Vagina (tissue), 2 donors: ENCODE measurements at places on chromosomes 13 and 19.

GRCh38 chr13:46530084-46530935, 22.7 kb upstream of the LRCH1 start:
- no peak for DNase-seq

GRCh38 chr19:56085571-56086275, 35.4 kb downstream of the ZNF787 start:
- DNase-seq: no peak

DNA sequence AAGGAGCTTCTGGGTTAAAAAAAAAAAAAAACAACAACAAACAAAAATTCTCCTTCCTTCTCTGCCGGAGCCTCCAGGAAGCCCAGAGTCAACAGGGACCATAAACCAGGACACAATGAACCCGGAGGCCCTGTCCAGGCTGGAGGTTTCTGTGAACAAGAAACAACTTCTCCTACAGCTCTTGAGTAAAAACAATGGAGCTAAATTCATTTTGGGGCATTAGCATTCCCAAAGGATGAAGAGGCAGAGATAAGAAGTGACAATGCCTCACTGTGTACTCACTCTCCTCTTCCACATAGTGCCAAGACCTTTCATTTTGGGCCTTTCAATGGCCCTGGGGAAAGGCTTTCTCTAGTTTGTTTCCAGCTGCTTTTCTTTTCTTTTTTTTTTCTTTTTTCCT, 9.0 kb downstream of the RHPN2 start:
- DNase-seq: no peak

GRCh38 chr13:87961546-87961945, 290.4 kb downstream of the SLITRK5 start:
- DNase-seq: no peak
